ENCODE measurements at places on chromosomes 16 and 17. TPM values are rescaled to one million over a fixed set of nuclear protein-coding genes. Genes with fewer than 3 reads are reported as not detected.

The CD300LB gene
- not detected for total RNA-seq

The FOXN1 gene
- total RNA-seq: not detected

The ZNHIT3 gene
- total RNA-seq: 23.6 TPM

The PHKG2 gene
- total RNA-seq: 29.1 TPM

The GPR139 gene
- not detected for total RNA-seq

The NGFR gene
- not detected for total RNA-seq

The ZNF597 gene
- 4.2 TPM for total RNA-seq

The CHRNB1 gene
- 3.3 TPM for total RNA-seq

The CDH3 gene
- total RNA-seq: 0.29 TPM

The GALR2 gene
- 0.22 TPM for total RNA-seq

The PTX4 gene
- total RNA-seq: 0.29 TPM

The IL34 gene
- total RNA-seq: 6.1 TPM

The CRYBA1 gene
- total RNA-seq: not detected

The SEPTIN12 gene
- total RNA-seq: not detected

The ZNF668 gene
- total RNA-seq: 21.7 TPM

The SP6 gene
- 0.22 TPM for total RNA-seq

The EXOSC6 gene
- total RNA-seq: 72.2 TPM

The EPX gene
- not detected for total RNA-seq

The BCO1 gene
- total RNA-seq: not detected

The ACSM2A gene
- not detected for total RNA-seq

The KCNJ16 gene
- total RNA-seq: not detected

The ADAMTS18 gene
- total RNA-seq: 0.22 TPM

The C16orf90 gene
- total RNA-seq: not detected

The PRAC1 gene
- not detected for total RNA-seq

The GP2 gene
- total RNA-seq: not detected

The MRTFB gene
- 9.4 TPM for total RNA-seq

Data from placental pericyte (primary cell).